Right lobe of liver (tissue), 6 donors: ENCODE measurements at places on chromosomes 12 and 14. TPM values are rescaled to one million over a fixed set of nuclear protein-coding genes. Genes with fewer than 3 reads are reported as not detected.
A peak's percentile ranks its signal among the peaks of the same experiment; 100 is the strongest.

Gene POTEM
- not detected for total RNA-seq

GRCh38 chr14:75425446-75425845 is 2.4 kb upstream of the JDP2 start:
- H3K27me3 ChIP-seq: no peaks in the 10 kb centered on the region
- H3K27ac ChIP-seq: no peak overlapping the region
- no peaks in the 10 kb centered on the region for H3K36me3 ChIP-seq
- no peaks in the 10 kb centered on the region for H3K4me1 ChIP-seq
- H3K4me3 ChIP-seq: no peak overlapping the region

GRCh38 chr12:40907115-40907527 is 214.9 kb downstream of the CNTN1 start:
- no peak for DNase-seq
- no peaks in the 10 kb centered on the region for H3K36me3 ChIP-seq
- no peaks in the 10 kb centered on the region for H3K4me1 ChIP-seq

DNA sequence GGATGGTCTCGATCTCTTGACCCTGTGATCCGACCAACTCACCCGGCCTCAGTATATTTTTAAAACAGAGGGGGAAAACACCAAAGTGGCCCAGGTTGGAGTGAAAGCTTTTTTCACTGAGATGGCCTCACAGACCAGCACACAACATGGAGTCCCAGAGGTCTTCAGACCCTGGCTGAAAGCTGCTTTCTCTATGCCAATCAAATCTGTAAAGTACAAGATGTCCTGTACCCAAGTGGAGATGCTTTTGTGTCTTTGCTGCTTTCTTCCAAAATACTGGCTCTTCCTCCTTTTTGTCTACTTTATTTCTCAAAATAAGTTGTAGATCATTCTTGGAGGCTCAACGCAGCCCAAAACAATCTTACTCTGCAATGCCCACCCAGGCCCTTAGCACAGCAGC is 214.8 kb downstream of the MED13L start:
- no peak for DNase-seq
- H3K4me1 ChIP-seq: no peaks in the 10 kb centered on the region
- H3K4me3 ChIP-seq: no peak overlapping the region
- H3K36me3 ChIP-seq: no peaks in the 10 kb centered on the region
- H3K27me3 ChIP-seq: no peaks in the 10 kb centered on the region
- H3K27ac ChIP-seq: no peak overlapping the region

GRCh38 chr12:92764831-92765230 is 62.0 kb downstream of the PLEKHG7 start:
- no peak for DNase-seq
- no peak overlapping the region for H3K4me3 ChIP-seq
- no peak overlapping the region for H3K27ac ChIP-seq

GRCh38 chr12:6752167-6752920 is 597 bp downstream of the MLF2 start:
- H3K27ac ChIP-seq: peak overlapping the region; percentile 99
- H3K4me1 ChIP-seq: peaks cover 21% of the 10 kb centered on the region
- peaks cover 46% of the 10 kb centered on the region for H3K36me3 ChIP-seq
- no peaks in the 10 kb centered on the region for H3K27me3 ChIP-seq
- no peak for DNase-seq

GRCh38 chr12:113108308-113108707 is 27.3 kb downstream of the RASAL1 start:
- H3K27me3 ChIP-seq: no peaks in the 10 kb centered on the region
- H3K4me3 ChIP-seq: no peak overlapping the region
- no peak for DNase-seq
- no peak overlapping the region for H3K27ac ChIP-seq
